ENCODE measurements at places on chromosomes 2 and 18.

- no peak for DNase-seq
Observed at GRCh38 chr18:35024965-35025364, 16.2 kb upstream of the MAPRE2 start.

GRCh38 chr2:235570966-235571692 lies 77.3 kb downstream of the AGAP1 start:
- DNase-seq: no peak

DNA sequence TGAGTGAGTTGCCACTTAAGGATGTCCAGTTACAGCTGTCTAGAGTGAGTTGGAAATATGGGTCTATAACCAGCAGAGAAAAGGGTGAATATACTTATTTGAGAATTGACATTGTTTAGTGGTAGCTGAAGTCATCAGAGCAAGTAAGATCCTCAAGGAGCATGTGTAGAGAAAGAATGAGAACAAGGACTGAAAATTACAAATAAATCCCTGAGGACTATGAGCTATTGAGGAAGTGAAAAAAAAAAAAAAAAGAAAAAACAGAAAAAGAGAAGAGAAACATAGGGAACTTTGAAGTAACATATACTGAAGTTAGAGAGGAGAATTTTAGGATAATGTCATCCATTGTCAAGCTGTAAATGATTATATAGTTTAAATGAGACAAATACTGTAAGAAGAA lies 134.0 kb upstream of the CCDC68 start:
- no peak for DNase-seq

GRCh38 chr2:63189026-63189425 lies 138.4 kb downstream of the OTX1 start:
- peak; percentile 53 for DNase-seq
